ENCODE measurements at places on chromosomes 12 and 14. TPM values are rescaled to one million over a fixed set of nuclear protein-coding genes. Genes with fewer than 3 reads are reported as not detected.

TPH2 gene
- total RNA-seq: not detected

GPR68 gene
- 0.55 TPM for total RNA-seq

LTBP2 gene
- 102 TPM for total RNA-seq

SLC39A5 gene
- total RNA-seq: not detected

OR4E2 gene
- not detected for total RNA-seq

ASIC1 gene
- 1.4 TPM for total RNA-seq

RND1 gene
- total RNA-seq: 0.70 TPM

ADGRD1 gene
- 120 TPM for total RNA-seq

ZNF641 gene
- 19.1 TPM for total RNA-seq

DNAL1 gene
- 5.7 TPM for total RNA-seq

NOVA1 gene
- total RNA-seq: 0.93 TPM

TEX22 gene
- not detected for total RNA-seq
